ENCODE measurements at places on chromosomes 2 and 18. TPM values are rescaled to one million over a fixed set of nuclear protein-coding genes. Genes with fewer than 3 reads are reported as not detected.

DNA sequence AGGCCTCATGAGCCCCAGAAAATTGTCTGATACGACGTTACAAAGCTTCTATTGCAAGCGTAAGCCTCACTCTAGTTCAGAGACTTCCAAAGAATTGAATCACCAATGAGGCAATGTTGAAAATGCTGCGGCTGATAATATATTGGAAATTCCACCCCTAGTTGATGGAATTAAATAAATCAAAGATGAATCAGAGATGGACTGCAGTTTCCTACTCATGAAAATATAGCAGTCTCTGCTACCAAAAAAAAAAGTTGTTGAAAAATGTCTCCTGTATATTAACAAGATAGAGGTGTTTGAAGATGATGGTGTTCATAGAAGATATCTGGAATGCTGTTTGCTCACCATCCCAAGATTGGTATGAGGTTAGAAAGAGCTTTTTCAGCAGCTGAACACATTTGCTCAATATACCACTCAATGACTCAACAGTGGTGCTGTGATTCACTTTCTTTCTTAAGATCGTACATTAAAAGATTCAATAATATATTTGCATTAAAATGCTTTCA is 99.8 kb upstream of the ARHGAP28 start:
- no peaks in the 10 kb centered on the region for H3K27me3 ChIP-seq
- H3K4me3 ChIP-seq: 0 out of 2 replicates have a peak overlapping the region, but pooled peaks have one; percentile 27
- H3K27ac ChIP-seq: peak overlapping the region; percentile 37
- DNase-seq: peak; percentile 84
- H3K4me1 ChIP-seq: peaks cover 36% of the 10 kb centered on the region

DNA sequence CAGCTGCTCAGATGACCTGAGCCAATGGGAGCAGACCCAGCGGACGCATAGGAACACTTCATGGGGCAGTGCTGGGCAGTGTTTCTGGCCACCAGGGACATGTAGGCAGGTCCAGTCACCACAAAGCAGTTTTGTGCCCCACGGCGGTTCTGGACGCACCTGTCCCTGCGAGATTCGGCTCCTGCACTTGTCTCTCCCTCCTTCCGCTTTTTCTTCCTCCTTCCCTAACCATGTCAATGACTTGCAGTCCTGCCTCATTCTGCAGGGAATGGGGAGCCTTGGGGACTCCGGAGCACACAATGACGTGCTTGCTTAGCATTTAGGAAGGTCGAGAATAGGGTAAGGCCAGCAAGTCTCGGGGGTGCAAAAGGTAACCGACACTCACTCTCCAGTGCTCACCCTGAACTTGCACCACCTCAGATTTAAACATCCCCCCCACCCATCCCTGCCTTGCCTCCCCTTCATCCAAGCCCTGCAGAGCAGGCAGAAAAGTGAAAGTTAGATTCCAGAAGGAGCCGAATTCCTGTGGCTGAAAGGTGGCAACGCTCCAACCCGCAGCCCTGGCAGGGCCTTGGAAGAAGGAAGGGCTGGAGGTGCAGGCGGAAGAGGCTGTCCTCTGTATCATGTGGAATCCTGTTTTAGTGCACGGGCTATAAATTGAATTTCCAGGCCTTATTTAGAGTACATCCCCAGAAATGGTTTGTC is 40.5 kb upstream of the ATG16L1 start:
- no peaks in the 10 kb centered on the region for H3K36me3 ChIP-seq
- DNase-seq: peak; percentile 91
- peaks cover 35% of the 10 kb centered on the region for H3K27me3 ChIP-seq
- 0 out of 2 replicates have a peak, but pooled peaks cover 3% of the 10 kb centered on the region for H3K4me1 ChIP-seq

The CNNM3 gene
- polyA plus RNA-seq: 0.94 TPM

The MALL gene
- 61.6 TPM for polyA plus RNA-seq

DNA sequence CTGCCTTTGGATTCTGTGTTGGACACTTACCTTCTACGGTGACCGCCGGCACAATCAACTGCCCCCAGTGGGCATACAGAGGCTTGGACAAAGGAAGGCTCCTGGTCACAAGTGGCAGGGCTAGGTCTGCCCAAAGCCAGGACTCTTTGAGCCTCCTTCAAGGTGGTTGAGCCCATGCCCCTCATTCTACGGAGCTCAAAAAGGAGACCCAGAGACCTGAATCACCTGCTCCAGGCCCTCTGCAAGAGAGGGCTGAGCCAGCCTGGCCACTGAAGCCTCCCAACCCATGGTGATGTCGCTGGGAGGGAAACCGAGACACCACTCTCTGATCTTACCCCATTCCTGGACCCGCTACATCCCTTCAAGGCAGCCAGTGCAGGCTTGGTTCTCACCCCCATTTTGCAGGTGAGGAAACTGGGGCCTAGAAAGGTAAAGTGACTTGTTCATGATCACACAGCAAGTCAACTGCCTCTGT is 87.9 kb downstream of the INHBB start:
- H3K36me3 ChIP-seq: no peaks in the 10 kb centered on the region
- H3K4me3 ChIP-seq: no peak overlapping the region
- H3K27me3 ChIP-seq: no peaks in the 10 kb centered on the region
- H3K4me1 ChIP-seq: peaks cover 9% of the 10 kb centered on the region
- H3K27ac ChIP-seq: no peak overlapping the region
- no peak for DNase-seq
